Jurkat, Clone E6-1 (cell line): ENCODE measurements at places on chromosomes 4 and X.

- no peak for DNase-seq
Measured at GRCh38 chr4:188439641-188440311, 300.5 kb downstream of the TRIML1 start.

GRCh38 chrX:9339603-9340491, 125.0 kb upstream of the TBL1X start:
- DNase-seq = no peak

GRCh38 chr4:122909683-122910082, 12.7 kb downstream of the NUDT6 start:
- DNase-seq = no peak

DNA sequence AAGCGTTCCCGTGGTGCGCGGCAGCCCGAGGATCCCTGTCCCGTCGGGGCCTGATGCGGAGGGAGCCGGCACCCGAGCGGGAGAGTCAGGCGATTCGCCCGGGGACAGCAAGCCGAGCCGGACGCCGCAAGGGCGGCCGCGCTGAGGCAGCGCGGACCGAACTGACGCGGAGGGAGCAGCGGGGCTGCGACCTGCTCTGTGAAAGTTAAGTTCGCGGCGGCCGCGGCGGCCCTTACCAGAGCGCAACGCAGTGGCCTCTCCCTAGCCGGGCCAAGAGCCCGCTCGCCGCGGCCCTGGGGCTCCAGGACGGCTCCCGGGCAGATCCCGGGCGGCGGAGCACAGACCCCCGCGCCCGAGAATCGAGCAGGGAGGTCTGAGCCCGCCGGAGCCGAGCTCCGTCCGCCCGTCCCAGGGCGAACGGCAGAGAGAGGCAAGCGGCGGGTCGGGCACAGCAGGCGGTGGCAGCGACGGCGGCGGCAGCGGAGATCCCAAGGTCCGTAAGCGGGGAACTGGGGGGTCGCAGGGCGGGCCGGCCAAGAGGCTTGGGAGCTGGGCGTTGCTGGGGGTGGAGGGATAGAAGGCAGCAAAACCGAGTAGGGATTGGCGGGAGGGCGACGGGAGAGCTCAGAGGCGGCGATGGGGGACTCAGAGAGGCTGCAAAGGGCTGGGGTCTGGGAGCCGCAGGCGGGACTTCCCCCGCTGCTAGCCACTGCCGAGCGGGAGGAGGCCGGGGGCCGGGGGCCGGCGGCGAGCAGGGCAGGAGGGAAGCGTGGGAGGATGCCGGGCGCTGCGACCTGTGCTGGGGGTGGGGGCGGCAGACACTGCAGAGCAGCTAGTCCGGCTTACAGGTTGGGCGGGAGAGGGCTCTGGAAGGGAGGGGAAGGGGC, 1.0 kb downstream of the GPR50 start:
- no peak for DNase-seq
